Activated naive CD4-positive, alpha-beta T cell treated with anti-CD3 and anti-CD28 coated beads for 36 hours (primary cell): ENCODE measurements at places on chromosomes 3 and 15. TPM values are rescaled to one million over a fixed set of nuclear protein-coding genes. Genes with fewer than 3 reads are reported as not detected.
A peak's percentile ranks its signal among the peaks of the same experiment; 100 is the strongest.

The CELSR3 gene
- 5.1 TPM for total RNA-seq

The XXYLT1 gene
- 1.8 TPM for total RNA-seq

The RLBP1 gene
- total RNA-seq = not detected

DNA sequence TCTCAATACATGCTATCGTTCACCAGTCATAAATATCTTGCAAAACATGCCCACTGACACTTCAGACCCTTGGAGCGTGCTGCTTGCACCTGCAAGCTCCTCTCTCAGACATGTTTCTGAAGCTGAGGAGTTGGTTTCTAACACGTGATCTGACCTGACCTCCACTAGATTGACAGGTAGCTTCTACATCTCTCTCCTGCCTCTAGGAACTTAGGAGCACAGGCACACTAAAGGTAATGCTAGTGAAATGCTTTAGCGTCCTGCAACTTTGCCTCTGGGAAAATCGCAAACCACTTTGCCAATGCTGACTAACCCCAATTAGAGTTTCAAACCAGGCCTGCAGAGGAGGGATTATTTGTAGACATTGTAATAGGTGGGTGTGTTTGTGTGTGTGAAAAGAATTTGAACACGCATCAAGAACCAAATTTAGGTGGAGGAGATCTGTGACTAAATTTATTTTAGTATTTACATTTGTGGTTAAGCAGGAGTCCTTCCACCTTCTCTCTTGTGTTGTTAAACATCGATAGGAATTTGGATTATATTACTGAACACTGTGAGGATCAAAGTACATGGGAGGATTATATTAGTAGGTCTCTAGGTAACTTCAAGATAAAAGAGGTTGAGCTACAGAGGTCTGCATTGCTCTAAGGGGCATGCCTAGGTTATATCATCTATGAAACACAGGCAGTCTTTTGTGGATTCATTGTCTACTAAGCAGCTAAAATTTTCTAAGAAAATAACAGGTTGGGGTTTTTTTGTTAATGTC lies 86.7 kb upstream of the ZBED2 start:
- DNase-seq = no peak

DNA sequence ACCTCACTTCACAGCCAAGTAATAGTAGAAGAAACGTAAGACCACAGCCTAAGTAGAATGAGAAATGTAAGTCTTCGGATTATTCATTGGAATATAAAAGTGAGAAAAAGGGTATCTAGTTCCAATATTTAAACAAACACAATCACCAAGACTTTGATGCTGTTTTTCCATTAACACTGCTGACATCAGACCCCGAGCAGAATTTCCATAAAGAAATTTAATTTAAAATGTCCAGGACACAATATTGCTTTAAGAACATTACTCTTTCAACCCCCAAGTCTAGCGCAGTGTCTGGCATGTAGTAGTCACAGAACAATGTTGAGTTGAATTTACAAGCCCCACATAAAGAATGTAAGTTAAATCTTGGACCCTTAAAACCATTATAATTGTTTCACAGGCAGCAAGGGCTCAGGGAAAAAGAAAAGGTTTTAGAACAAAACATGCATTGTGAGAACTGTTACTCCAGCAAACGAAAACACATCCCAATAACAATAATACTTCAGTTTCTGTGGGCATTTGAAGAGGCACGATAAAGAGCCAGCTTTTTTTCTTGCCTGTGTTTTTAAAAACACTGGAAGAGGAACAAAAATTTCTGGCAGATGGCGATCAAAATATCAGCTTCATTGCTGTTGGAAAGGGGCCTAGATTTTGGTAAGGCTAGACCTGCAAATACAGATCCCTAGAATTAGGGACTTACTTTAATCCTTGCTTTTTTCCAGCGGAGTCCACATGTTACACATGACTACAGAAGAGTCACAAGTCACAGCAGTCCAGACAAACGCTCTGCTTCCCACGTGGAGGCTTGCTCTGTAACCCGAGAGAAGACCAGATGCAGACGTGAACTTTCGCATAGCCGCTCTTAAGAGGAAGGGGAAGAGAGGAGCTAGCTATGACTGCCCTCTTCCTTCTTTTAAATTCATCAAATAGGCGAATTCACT lies 77.9 kb upstream of the IGSF10 start:
- no peak for DNase-seq

GRCh38 chr3:38374221-38374620 lies 27.6 kb downstream of the XYLB start:
- DNase-seq = peak; percentile 49
